RCC 7860 (cell line): ENCODE measurements at places on chromosomes 1 and 21.

GRCh38 chr1:180841415-180841814, 71.3 kb upstream of the KIAA1614 start:
- no peak for DNase-seq

- no peak for DNase-seq
These were observed 355.0 kb upstream of the ESRRG start for GRCh38 chr1:217078078-217078690.

DNA sequence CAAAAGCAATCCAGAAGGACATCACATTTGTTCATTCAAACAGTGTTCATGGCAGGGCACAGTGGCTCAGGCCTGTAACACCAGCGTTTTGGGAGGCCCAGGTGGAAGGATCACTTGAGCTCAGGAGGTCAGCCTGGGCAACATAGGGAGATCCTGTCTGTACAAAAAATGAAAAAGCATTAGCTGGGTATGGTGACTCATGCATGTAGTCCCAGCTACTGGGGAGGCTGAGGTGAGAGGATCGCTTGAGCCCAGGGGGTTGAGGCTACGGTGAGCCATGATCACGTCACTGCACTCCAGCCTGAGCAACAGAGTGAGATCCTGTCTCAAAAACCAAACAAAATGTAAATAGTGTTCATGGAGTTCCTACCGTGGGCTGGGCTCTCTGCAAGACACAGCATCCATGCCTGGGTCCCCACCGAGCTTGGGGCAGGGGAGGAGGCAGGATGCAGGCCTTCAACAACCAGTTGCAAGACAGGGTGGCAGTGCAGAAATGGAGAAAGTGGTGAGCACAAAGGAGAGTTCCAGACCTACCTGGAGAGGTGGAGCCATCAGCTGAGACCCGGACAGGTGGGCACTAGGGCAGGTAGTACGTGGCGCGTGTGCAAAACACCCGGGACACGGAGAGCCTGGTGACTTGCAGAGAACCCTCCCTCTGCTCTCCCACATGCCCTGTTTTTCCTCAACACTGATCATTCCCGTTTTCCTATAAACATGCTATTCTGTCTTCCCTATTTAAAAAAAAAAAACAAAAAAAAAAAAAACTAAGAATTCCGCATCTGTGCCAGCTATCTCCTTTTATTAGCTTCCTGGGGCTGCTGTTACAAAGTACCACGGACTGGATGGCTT, 138.9 kb downstream of the TOMM20 start:
- DNase-seq: peak; percentile 23

DNA sequence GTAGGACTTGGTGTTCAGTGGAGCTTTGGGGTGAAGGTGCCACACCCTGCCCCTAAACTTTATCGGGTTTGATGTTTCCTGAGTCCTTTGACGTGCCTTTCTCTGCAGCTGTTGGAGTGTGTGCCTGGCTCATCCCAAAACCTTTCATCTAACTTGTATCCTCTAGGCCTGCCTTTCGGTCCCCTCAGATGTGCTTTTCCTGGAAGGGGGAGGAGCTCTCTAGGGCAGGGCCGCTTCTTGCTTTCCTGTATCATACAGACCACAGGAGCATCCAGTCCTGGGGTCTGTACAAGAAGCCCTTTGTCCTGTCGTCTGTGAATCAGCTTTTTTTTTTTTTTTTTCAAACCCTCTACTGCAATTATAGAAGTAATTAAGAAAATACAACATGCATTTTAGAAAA, 35.7 kb downstream of the PTGFRN start:
- DNase-seq: no peak

GRCh38 chr1:157856538-157856937, 14.9 kb upstream of the CD5L start:
- DNase-seq: no peak

- DNase-seq: no peak
These were observed 75.7 kb downstream of the GALNT2 start for GRCh38 chr1:230142608-230143210.

GRCh38 chr1:171817511-171818265, 23.6 kb upstream of the DNM3 start:
- DNase-seq: peak; percentile 75

DNA sequence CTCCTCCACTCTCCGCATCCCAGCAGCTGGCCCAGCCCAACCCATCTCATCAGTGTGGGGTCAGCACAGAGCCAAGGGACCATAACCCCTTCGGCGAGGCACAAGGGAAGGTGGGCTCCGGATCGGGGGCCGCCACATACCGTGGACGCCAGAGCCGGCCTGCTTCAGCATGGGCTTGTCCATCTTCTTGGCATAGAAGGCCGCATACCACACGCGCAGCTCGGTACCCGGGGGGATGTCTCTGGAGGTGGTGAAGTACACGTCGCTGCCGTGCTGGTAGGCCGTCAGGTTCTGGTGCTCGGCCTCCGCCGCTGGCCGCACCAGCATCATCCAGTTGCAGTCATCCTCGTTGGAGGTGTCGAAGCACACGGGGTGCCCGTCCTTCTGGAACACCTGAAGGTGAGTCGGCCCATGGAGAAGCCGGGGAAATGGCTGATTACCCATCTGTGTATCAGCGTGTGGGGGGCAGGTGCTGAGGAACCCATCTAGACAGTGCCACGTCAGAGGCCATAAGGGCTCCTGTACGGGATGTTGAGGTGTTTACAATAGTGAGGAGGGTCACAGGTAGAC, 24.6 kb downstream of the PRDM15 start:
- DNase-seq: no peak

DNA sequence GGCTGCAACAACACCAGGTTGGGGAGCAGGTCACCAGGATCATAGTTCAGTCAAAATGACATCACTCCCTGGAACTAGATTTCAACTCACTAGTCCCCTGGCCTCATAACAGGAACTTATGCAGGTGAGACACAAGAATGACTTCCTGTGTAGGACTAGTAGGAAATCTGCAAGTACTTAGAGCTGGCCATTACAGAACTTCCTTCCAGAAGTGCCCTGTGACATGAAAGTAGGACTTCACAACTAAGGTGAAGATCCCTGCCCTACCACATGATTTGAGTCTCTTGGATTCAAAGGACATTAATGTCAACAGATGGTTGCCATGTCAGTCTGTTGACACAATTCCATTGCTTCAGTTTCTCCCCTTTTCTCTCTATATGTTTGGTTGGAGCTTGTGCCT, 223.1 kb downstream of the RPS6KC1 start:
- DNase-seq: no peak

DNA sequence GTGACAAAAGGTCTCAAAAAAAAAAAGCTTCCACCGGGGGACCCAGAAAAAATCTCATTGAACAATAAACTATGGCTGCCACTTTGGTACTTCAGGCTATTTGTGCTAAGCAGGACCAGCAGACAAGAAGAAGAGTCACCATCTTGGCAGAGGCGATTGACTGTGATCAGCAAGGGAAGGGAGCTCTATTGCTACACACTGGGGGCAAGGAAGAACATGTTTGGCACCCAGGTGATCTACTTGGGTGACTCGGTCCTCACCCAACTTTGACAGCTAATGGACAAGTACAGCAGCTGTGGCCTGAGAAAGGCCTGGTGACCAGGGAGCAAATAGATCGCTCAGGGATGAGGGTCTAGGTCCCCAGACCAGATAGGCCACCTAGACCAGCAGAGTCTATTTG, 53.4 kb upstream of the SRP9 start:
- no peak for DNase-seq

- DNase-seq: no peak
These were observed 21.1 kb downstream of the ESRRG start for GRCh38 chr1:216702170-216702569.

GRCh38 chr21:39186676-39187075, 3.4 kb upstream of the PSMG1 start:
- DNase-seq: no peak

GRCh38 chr1:47617381-47618221, 179.8 kb downstream of the FOXD2 start:
- DNase-seq: no peak

- DNase-seq: no peak
These were observed 1.2 kb downstream of the EVA1B start for GRCh38 chr1:36322041-36322785.

DNA sequence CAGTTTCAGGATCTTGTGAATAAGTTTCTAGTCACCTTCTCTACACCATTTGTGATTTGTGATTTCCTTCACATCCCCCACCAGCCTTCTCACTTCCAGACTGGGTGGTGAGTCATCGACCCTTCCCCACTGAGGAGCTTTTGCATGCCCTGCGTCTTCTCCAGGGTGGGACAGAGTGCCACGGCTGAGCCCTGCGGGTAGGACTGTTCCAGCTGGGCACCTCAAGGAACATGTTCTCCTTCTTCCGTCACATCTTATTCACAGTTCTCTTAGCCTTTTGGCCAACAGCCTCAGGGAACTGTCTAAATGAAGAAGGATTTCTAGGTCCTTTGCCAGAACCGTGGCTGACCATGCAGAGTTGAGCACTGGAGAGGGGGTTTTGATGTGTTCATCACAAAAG, 116.5 kb downstream of the TMEM53 start:
- no peak for DNase-seq

GRCh38 chr1:61447106-61447967, 277.6 kb downstream of the TM2D1 start:
- DNase-seq: no peak

- no peak for DNase-seq
These were observed 105.3 kb downstream of the BACH1 start for GRCh38 chr21:29403922-29404538.

GRCh38 chr1:107532318-107532717, 391.5 kb downstream of the NTNG1 start:
- DNase-seq: no peak
